ENCODE measurements at places on chromosomes 6 and 20. TPM values are rescaled to one million over a fixed set of nuclear protein-coding genes. Genes with fewer than 3 reads are reported as not detected.

DNA sequence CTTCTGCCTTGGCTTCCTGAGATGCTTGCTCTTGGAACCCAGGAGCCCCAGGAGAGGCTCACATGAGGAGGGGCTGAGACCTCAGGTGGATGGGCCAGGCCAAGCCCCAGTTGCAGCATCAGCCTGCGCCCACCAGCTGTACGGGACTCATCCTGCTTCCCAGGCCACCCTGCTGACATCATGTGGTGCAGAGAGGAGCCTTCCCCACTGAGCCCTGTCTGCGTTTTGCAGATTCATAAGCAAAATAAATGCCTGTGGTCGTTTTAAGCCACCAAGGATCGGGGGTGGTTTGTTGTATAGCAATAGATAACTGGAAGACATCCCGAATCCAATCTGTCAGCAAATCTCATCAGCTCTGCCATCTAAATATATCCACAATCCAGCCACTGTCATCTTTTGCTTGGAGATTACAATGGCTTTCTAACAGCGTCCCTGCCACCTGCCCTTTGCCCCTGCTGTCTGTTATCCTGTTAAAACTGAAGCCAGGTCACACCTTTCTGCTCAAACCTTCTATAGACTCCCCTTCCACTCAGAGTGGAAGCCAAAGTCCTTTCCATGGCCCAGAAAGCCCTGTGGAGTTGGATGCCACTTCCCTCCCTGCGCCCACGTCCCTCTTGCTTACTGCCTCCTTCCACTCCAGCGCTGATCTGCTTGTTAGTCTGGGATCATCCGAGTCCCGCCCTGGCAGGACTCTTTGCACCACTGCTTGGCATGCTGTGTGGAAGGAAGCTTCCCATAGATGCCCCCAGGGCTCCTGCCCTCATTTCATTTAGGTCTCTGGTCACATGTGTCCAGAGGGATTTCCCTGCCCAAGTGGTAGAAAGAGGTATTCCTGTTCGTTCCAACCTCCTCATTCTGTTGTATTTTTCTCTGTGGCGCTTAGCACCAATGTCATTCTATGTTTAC, 24.0 kb upstream of the MLN start:
- no peak overlapping the region for H3K27ac ChIP-seq
- H3K36me3 ChIP-seq, result no peaks in the 10 kb centered on the region
- H3K4me3 ChIP-seq, result no peak overlapping the region
- peaks cover 51% of the 10 kb centered on the region for H3K27me3 ChIP-seq
- H3K4me1 ChIP-seq, result peaks cover 4% of the 10 kb centered on the region

DNA sequence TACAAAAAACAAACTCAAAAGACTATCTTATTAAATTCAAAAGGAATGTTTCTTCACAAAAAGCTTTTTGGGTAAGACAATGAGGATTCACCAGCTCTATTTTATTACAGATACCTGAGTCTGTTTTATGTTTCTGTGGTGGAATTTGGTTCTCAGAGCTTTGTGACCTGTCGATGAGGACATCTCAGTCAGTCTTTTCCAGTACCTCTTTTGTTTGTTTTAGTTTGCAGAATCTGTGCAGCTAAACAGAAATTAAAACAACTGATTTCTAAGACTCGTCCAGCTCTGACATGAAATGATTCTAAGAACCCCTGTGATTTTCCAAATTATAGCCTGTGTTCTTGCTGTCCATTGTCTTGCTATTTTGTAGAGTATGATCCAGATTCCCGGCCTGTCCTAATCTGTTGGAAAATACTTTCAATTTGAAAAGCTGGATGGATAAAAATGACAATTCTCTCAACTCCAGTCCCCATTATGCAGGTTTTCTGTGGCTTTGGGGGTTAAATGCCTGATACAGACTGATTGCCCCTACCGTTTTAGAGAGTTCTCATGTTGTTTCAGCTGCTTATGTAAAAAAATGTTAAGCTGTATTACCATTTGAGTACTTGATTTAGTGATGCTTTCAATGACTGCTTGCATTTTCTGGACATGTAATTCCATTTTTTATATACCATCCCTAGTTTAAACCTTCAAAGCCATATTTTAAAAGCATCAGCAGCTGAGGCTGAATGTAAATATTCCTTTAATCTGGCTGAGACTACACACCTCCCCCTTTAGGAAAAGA, 94.2 kb upstream of the TAB2 start:
- H3K4me1 ChIP-seq, result no peaks in the 10 kb centered on the region
- H3K27me3 ChIP-seq, result no peaks in the 10 kb centered on the region
- DNase-seq, result no peak
- no peak overlapping the region for H3K4me3 ChIP-seq
- H3K36me3 ChIP-seq, result no peaks in the 10 kb centered on the region

DNA sequence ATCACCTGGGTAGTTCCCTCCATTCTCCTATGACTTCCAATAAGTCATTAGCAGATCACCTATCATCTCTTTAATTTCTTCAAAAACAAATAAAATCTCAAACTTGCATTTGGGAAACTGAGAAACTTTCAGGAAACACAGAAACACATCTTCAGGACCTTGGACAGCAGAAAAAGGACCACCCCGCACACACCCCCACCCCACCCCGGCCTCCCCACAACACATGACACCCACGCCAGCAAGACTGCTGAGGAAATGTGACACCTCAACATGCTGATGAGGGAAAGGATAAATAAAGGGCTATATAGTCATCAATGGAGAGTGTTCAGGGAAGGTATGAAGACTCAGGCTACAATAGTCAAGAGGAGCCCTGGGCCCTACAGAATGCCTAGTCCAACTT, 15.6 kb upstream of the TRIM39 start:
- no peak overlapping the region for H3K4me3 ChIP-seq
- H3K4me1 ChIP-seq, result peaks cover 49% of the 10 kb centered on the region
- H3K36me3 ChIP-seq, result peaks cover 14% of the 10 kb centered on the region
- no peak overlapping the region for H3K27ac ChIP-seq

RBM38 gene
- polyA plus RNA-seq, result 189 TPM

- no peak for DNase-seq
- H3K4me3 ChIP-seq, result no peak overlapping the region
- H3K27me3 ChIP-seq, result peaks cover 17% of the 10 kb centered on the region
- H3K36me3 ChIP-seq, result peaks cover 11% of the 10 kb centered on the region
- H3K4me1 ChIP-seq, result peaks cover 21% of the 10 kb centered on the region
- H3K27ac ChIP-seq, result no peak overlapping the region
Observed at GRCh38 chr20:24769878-24770627, 179.0 kb upstream of the CST7 start.

DNA sequence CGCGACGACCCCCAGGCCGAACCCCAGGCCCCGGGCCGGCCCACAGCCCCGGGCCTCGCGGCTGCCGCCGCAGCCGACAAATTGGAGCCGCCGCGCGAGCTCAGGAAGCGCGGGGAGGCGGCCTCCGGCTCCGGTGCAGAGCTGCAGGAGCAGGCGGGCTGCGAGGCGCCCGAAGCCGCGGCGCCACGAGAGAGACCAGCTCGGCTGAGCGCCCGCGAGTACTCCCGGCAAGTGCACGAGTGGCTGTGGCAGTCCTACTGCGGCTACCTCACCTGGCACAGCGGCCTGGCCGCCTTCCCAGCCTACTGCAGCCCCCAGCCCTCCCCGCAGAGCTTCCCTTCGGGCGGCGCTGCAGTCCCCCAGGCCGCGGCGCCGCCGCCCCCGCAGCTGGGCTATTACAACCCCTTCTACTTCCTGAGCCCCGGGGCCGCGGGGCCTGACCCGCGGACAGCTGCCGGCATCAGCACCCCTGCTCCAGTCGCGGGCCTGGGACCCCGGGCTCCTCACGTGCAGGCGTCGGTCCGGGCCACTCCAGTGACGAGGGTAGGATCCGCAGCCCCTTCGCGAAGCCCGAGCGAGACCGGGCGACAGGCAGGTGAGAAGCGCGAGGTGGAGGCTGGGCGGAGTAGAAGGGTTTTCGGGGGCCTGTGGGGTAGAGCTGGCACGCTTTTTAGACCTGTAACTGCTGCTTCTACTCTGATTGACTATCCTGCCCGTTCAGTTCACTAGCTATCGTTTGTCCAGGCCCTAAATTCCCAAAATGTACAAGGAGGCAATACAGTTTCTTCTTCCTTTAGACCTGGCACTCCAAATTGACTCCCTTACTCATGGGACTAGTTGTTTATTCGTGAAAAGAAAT, 654 bp downstream of the FAM8A1 start:
- peak overlapping the region; percentile 92 for H3K27ac ChIP-seq
- DNase-seq, result peak; percentile 47
- peaks cover 7% of the 10 kb centered on the region for H3K36me3 ChIP-seq
- peaks cover 12% of the 10 kb centered on the region for H3K4me1 ChIP-seq

- H3K27ac ChIP-seq, result no peak overlapping the region
- H3K27me3 ChIP-seq, result no peaks in the 10 kb centered on the region
- H3K4me1 ChIP-seq, result no peaks in the 10 kb centered on the region
- peaks cover 6% of the 10 kb centered on the region for H3K36me3 ChIP-seq
- no peak for DNase-seq
Observed at GRCh38 chr6:47275640-47276039, 34.1 kb downstream of the TNFRSF21 start.

DNA sequence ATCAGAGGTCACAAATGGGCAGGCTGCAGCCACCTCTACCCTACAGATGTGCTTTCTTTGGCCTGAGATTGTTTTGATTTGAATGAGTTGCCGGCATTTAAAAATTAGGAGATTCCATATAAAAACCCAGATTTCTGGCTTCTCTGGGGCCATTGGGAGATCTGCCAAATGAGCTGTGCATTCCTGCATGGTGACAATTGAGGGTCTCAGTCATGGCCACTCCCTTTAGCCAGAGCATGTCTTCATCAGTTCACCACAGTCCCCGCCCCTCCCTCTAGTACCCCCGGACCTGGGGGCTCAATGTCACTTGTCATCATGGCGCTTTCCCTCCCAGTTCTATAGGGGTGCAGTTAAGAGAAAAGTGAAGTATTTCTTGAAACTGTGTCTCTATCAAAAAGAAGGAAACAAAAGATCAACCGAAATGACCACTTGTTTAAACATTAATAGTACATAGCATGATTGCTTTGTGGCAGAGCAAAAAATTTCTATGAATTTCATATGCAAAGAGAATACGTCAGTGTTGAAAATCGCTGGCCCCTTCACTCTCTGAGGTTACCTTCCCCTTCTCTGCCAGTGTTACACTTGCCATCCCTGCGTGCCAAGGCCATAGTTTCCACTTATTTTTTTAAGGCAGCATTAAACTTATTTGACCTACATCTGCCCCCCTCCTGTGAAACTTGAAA, 21.1 kb downstream of the EYA2 start:
- H3K27me3 ChIP-seq, result peaks cover 21% of the 10 kb centered on the region
- H3K4me3 ChIP-seq, result no peak overlapping the region
- no peaks in the 10 kb centered on the region for H3K4me1 ChIP-seq
- H3K27ac ChIP-seq, result no peak overlapping the region

- H3K4me1 ChIP-seq, result peaks cover 24% of the 10 kb centered on the region
- DNase-seq, result no peak
Observed at GRCh38 chr6:149242883-149243282, 74.6 kb upstream of the TAB2 start.

GRCh38 chr20:39258253-39258652, 296.1 kb downstream of the DHX35 start:
- H3K27ac ChIP-seq, result no peak overlapping the region
- peaks cover 6% of the 10 kb centered on the region for H3K27me3 ChIP-seq
- no peaks in the 10 kb centered on the region for H3K36me3 ChIP-seq
- no peaks in the 10 kb centered on the region for H3K4me1 ChIP-seq
- DNase-seq, result no peak

DNA sequence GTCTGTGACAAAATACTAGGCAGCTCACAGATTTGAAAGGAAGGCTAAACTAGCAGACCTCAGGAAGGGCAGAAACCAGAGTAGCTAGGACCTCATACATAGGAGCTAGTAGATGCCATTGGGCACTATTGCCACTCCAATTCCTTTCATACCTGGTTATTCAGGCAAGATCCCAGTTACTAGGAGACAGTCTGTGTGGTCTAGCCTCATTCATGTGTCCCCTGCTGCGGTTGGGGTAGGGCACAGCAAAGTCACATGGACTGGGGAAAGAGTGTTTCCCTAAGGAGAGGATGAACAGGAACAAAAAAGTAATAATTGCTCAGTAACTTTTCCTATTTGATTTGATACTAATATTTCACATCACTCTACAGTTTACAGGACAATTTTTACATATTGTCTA, 204.6 kb upstream of the HEY2 start:
- no peak overlapping the region for H3K27ac ChIP-seq
- H3K4me1 ChIP-seq, result no peaks in the 10 kb centered on the region
- no peak overlapping the region for H3K4me3 ChIP-seq
- no peaks in the 10 kb centered on the region for H3K36me3 ChIP-seq
- peaks cover 16% of the 10 kb centered on the region for H3K27me3 ChIP-seq
- no peak for DNase-seq

- no peak for DNase-seq
- no peaks in the 10 kb centered on the region for H3K36me3 ChIP-seq
- H3K4me3 ChIP-seq, result no peak within 1 kb of the TSS
- no peak within 1 kb of the TSS for H3K27ac ChIP-seq
- H3K4me1 ChIP-seq, result peaks cover 3% of the 10 kb centered on the region
Observed at GRCh38 chr20:1657556-1658334, at the start of gene SIRPG. Gene SIRPG (minus strand): TSS chr20:1657779. CDS start chr20:1657714, 65 bp downstream.

DNA sequence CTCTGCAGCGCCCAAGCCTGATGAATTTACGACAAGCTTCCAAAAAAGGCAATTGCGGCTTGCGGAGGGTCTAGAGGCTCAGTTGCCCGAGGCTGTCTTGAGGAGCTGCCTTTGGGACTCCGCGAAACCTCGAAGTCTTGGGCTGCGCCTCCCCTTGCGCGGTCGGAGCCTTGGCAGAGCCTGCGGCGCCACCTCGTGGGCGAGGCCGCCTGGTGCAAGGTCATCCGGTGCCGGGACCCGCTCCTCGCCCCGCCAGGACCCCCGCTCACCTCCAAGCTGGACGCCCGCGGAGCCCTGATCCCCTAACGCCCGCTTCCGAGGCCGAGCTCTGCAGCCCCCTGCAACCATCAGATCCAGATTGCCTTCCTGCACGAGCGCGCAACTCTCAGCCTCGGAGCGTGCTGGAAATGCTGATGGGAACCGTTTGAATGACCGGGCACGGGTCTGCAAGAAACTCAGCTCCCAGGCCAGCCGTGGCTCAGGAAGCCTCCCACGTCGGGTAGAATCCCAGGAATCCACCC, 14.9 kb upstream of the FAM210B start:
- H3K4me3 ChIP-seq, result no peak overlapping the region
- no peak for DNase-seq
- H3K27me3 ChIP-seq, result peaks cover 86% of the 10 kb centered on the region

NRSN1 gene
- polyA plus RNA-seq, result not detected

- H3K4me1 ChIP-seq, result no peaks in the 10 kb centered on the region
- DNase-seq, result no peak
- no peak overlapping the region for H3K27ac ChIP-seq
Observed at GRCh38 chr20:19498756-19499155, 259.3 kb upstream of the RIN2 start.

- H3K4me1 ChIP-seq, result no peaks in the 10 kb centered on the region
- H3K4me3 ChIP-seq, result no peak overlapping the region
- H3K27me3 ChIP-seq, result no peaks in the 10 kb centered on the region
- peaks cover 23% of the 10 kb centered on the region for H3K36me3 ChIP-seq
- no peak overlapping the region for H3K27ac ChIP-seq
- no peak for DNase-seq
Observed at GRCh38 chr6:82196161-82196560, 51.4 kb downstream of the IBTK start.

MAP3K5 gene
- polyA plus RNA-seq, result 5.8 TPM

MUC22 gene
- not detected for polyA plus RNA-seq

All from naive B cell (primary cell).